Globus pallidus (tissue), 1 donor: ENCODE measurements at places on chromosomes 16 and 17.

GRCh38 chr17:21010705-21011596, 31.9 kb downstream of the USP22 start:
- no peak for DNase-seq

- no peak for DNase-seq
These were observed 4.2 kb downstream of the ST3GAL2 start for GRCh38 chr16:70434484-70435260.

DNA sequence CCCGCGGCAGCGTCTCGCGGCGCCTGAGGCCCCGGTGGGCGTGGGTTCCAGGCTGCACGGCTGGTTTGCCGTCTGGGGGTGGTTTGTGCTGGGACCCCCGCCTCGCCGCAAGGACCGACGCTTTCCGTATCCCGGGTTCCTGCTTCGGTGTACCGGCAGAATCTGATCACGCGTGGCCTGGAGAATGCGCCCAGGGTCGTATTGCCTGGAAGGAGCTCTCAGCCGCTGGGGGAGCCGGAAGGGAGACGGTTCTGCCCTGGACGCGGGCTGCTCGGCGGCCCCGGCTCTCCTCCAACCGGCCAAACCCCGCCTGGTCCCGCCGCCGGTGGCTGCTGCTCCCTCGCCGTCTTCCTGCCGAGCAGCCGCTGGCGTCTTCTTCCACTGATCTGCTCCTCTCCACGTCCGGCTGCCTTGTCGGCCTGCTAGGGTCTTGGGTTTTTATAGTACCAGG, 39.8 kb downstream of the ZNF778 start:
- no peak for DNase-seq

- no peak for DNase-seq
These were observed 191.6 kb downstream of the WWOX start for GRCh38 chr16:78290872-78291591.

DNA sequence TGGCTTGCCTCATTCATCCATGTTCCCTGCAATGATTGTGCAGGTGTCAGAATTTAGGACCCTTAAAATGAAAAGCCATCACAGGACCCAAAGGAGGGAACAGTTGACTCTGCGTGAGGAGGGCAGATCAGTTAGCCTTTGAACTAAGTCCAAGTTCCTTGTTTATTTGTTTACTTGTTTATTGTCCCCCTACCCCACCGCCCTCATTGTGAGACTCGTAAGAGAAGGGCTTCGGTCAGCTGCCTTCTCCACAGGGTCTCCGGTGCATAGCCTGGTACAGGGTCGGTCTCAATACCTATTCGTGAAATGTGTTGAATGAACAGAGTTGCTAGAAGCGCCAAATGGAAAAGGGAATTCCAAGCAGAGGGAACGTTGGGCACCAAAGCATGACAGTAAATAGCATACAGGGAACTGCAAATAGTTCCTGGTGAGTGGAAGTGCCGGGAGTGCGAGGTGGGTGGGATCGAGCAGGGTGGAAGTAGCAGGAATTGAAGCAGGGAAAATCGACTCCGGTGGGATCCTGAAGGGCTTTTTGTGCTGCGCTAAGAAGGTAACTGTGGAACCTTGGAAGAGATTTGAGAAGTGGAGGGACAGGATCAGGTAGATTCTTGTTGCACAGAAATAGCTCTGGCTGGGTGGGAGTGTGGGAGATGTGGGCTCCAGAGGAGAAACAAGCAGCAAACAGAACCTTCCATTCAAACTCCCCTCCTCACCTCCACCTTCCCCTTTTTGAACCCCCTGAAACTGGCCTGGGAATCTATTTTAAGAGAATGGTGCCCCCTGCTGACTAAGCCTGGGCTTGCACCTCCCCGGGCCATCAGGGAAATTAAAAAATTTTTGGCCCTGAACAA, 12.7 kb downstream of the SLC35B1 start:
- DNase-seq: no peak

- DNase-seq: no peak
These were observed 30.5 kb downstream of the CNGB1 start for GRCh38 chr16:57940382-57940966.

GRCh38 chr16:50071075-50071671, 5.4 kb downstream of the HEATR3 start:
- no peak for DNase-seq

GRCh38 chr16:77206533-77206932, 7.3 kb downstream of the SYCE1L start:
- DNase-seq: no peak

DNA sequence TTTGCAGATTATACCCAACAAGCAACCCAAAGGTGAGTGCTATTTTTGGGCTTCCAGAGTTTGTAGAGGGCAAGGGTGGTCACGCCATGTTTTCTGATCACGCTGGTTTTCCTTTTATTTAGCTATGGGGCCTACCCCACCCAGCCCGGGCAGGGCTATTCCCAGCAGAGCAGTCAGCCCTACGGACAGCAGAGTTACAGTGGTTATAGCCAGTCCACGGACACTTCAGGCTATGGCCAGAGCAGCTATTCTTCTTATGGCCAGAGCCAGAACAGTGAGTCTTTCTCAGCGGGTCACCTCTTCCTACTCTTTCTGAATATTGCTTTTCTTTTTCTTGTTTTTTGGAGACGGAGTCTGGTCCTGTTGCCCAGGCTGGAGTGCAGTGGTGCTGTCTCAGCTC, 2.5 kb downstream of the FUS start:
- DNase-seq: no peak

DNA sequence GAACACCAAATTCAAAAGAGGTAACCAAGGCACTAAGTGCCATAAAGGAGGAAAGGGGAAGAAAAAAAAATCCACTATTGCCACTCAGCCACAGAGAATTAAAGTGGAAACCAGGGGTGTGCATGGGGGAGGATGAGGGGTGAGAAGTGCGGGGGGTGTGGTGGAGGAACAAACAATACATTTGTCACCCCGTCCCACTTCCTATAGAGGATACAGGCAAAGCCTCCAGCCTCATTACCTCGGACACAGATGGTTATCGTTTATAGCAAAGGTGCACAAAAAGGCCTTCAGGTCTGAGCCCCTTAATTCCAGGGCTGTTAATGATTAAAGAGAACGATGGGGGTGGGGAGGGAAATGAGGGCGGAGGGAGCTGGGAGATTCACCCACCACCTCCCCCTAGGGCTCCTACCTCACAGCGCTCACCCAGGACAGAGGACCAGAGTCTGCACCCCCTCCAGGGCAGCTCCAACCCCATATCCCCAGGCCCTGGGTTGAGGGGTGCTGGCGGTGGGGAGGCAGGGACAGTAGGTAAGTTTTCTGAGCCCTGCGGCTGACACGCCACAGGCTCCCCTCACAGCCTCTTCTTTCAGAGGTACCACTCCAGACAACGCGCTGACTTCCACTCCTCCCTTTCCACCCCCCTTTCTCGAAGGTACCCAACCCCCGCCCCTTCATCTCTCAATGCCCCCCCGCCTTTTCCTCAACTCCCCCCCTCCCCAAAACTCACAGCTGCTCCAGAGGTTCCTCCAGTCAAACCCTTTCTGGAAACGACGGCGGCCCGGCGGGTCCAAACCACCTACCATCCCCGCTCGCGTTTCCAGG, 470 bp downstream of the DCUN1D3 start:
- no peak for DNase-seq

DNA sequence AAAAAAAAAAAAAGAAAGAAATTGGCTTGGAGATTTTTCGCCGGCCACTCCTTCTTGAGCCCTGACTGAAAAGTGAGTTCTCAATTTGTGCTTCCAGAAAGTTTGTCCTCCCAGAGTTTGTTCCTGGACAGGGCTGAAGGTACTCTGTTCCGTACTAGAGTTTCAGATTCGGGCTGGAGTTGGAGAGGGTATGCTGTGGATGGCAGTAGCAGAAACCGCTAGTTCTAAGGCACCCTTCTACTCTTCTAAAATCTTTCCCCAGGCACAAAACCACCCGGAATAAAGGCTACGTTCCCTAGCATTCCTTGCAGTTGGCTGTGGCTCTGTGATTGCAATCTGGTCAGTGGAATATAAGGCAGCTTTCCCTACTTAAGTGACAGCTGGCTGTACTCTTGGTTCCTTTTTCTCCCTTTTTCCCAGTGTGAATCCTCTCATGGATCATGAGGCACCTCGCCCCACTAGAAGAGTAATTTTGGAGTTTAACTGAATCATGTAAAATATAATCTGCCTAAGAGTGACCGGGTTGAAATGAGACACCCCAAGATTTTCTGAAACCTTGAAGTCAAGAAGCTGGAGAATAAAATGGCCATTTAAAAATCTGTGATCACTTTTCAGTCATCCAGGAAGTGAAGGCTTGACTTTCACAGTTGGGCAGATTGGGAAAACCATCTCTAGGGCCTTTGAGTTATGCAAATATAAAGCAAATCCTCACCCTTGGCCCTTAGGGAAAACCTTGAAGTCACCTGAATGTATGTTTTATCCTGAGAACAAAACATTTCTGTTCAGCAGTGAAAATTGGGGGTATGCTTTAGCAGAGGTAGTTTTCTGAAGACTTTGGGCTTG, 901 bp upstream of the HEATR6 start:
- DNase-seq: no peak

GRCh38 chr17:34571428-34572130, 7.8 kb upstream of the TMEM132E start:
- DNase-seq: peak; percentile 54

DNA sequence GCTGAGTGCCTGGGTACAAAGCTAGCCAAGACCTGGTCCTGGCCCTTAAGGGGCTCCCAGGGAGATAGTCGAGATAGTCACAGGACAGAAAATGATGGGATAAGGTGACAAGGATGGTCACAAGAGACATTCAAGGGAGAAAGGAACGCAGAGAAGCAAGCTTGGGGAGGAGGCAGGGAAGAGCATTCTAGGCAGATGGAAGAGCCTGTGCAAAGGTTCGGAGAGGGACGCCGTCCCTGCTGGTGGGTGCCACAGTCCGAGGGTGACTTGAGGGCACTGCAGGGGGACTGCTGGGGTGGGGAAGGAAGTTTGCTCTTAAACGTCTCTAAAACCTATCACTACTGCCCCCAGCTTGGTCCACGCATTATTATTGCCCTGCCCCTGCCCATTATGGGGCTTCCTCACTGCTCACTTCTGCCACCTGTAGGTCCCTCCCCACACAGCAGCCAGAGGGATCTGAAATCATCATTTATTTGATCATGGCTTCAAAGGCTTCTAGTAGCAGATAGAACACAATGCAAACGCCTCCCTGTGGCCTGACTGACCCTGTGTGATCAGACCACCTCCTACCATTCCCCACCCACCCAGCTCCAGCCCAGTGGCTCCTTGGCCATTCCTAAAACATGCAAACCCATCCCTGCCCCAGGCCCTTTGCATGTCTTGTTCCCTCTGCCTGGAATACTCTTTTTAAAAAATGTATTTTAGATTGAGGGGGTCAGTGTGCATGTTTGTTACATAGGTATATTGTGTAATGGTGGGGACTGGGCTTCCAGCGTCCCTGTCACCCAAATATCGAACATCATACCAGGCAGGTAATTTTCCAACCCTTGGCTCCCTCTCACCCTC, 60.3 kb downstream of the RMI2 start:
- DNase-seq: no peak

DNA sequence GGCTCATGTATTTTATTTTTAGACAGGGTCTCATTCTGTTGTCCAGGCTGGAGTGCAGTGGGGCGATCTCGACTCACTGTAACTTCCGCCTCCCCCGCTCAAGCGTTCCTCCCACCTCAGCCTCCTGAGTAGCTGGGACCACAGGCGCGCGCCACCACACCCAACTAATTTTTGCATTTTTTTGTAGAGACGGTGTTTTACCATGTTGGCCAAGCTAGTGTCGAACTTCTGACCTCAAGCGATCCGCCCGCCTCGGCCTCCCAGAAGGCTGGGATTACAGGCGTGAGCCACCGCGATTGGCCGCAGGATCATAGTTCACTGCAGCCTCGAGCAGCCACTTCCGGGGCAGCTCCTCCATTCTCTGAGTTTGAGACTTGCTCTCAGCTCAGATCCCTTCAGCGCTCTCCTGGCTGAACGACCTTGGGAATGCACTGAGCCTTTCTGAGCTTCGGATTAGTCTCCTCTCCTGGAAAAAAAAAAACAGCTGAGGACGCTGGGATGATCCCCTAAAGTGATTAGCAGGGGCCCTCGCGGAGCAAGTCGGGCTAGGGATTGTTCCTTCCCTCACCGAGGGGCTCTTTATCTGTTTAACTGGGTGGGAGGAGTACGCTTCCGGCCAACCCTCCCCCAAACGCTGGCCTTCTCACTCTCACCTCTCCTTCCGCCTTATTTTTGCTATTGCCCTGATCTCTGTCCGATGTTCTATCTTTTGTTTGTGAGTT, 1.1 kb upstream of the PKMYT1 start:
- no peak for DNase-seq

DNA sequence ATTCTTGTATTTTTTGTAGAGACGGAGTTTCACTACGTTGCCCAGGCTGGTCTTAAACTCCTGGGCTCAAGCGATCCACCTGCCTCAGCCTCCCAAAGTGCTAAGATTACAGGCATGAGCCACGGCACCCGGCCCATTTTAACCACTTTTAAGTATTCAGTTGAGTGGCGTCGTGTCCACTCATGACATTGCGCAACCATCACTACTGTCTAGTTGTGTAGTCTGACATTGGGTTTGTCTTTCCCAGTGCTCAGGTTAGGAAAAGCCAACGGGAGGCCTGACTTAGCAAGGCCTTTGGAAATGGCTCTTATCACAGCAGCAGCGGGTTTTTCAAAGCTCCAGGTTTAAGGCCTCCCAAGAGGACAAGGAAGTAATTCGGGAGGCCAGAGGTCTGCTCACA, 58.7 kb downstream of the LITAF start:
- DNase-seq: no peak
